ENCODE measurements at places on chromosomes 3 and 15.

DNA sequence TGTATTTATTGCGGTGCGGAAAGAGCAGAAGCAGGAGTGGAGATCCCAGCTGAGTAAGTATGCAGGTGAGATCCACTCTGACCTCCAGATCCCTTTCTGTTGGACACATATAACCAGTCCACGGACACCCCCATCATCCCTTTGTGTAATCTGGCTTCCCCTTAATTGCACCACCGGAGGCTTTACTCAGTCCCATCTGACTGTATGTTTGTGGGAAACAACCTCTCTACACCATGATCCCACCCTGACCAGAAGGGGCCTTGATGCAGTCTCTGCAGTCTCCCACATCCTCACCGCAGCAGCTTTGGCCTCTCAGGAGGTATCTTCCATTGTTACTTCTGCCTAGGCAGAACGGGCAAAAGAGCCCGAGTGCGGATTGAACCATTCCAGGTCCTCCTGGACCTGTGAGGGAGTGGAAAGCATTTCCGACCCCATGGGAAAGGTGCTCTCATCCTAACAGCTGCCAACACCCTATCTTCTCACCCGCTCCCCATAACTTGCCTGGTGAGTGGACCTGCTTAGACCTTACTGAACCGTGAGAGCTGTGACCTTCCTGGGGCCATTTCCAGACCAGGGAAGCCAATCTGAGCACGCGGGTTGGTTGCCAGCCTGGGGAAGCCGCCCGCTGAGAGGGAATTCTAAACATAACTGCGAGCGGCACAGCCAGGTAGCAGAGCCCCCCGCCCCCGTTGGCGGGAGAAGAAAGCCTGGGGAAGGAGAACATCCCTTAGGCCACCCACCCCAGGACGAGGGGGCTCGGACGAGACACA lies 1.1 kb downstream of the SLCO2A1 start:
- DNase-seq, result peak; percentile 51

DNA sequence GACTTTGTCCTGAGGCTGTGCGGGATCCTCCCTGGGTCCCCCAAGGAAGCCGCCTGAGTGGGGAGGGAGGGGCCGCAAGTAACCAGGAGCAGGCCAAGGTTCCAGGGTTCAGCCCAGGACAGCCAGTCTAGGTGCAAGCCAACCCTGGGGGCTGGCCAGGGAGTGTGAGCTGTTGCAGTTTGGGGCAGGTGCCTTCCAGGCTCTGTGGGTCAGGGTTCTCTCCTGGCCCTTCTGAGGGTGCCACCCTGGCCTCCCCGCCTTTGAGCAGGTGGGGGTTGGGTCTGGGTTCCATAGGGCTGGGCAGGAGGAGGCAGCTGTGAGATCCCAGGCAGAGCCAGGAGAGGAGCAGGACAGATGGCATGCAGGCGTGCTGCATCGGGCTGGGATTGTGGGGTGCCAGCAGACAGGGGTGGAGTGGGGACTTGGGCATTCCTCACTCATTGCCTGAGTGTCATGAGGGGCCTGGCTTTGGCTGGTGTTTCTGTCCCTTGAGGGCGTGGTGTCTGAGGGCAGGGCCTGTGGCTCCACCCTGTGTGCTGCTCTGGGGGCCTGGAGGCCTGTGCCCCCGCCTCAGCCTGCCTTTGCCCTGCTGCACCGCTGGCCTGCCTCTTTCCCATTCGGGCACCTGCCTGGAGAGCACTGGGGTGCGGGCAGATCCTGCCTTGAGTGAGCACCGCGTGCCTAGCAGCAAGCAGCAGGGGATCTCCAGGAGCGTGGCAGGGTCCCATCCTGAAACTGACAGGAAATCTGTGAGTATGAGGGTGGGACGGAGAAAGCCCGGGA lies 18.4 kb downstream of the KLF13 start:
- no peak for DNase-seq

GRCh38 chr3:128725547-128726022 lies 398 bp upstream of the RAB7A start:
- DNase-seq, result no peak

- no peak for DNase-seq
Observed at GRCh38 chr15:47273864-47274263, 443.4 kb upstream of the SEMA6D start.

DNA sequence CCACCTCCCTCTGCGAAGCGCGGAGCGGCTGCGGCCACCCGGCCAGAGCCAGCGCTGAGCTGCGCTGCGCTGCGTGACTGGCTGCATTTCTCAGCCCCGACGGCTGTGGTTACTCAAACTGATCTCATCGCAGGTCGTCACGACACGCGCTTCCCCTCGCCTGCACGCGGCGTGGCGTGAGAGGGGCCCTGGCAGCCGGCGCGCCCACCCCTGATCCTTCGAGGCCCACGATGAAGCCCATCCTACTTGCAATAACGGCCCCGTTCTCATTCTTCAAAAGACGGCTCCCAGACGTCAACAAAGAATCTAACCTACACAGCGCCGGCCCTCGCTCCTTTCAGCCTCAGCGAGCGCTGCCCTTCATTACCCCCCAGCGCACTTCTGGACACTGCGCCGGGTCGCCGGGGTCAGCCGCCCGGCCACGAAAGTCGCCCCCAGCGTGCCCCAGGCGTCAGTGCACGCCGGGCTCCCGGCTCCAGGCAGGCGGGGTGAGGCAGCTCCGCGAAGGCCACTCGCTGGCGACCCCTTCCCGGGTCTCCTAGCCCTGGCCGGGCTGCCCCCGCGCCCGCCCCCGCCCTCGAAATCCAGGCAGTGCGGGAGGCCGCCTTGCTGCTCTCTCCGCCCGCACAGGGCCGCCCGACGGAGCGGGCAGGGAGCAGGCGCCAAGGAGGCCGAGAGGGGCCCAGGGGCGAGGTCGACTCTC lies 9.9 kb upstream of the LEKR1 start:
- no peak for DNase-seq

GRCh38 chr3:99925584-99926230 lies 108.0 kb downstream of the CMSS1 start:
- no peak for DNase-seq

DNA sequence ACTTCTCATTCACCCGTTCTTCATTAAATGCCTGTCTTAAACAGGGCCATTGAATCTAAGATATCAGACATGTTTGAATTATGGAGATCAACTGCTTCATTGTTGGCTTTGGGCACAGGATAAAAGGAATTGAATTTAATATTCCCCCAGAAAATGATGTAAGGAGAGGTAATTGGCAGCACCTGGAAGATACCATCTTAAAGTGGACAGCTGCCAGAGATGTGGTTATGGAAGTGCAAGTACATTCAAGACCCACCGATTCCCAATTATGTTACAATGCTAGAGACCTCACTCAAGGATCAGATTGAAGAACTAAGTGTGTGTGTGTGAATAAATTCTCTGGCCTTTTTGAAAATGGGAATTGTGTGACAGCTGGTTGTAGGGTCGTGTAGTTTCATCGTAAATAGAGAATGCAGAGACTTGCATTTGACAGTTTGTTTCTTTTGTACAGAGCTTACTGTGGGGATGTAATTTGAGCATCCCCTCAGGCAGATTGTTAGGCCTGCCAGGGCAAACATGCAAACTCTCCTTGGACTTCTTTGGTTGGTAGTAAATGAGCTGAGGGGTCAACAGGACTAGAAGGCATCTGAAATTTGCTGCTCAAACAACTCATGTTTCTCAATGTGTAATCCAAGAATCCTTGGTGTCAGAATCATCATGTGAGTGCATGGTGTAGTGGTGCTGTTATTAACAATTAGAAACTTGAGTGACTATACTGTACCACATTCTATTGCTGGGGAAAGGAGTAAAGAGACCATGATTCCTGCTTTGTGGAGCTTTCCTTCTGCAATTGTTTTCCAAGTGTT lies 359.2 kb upstream of the THRB start:
- DNase-seq, result no peak

DNA sequence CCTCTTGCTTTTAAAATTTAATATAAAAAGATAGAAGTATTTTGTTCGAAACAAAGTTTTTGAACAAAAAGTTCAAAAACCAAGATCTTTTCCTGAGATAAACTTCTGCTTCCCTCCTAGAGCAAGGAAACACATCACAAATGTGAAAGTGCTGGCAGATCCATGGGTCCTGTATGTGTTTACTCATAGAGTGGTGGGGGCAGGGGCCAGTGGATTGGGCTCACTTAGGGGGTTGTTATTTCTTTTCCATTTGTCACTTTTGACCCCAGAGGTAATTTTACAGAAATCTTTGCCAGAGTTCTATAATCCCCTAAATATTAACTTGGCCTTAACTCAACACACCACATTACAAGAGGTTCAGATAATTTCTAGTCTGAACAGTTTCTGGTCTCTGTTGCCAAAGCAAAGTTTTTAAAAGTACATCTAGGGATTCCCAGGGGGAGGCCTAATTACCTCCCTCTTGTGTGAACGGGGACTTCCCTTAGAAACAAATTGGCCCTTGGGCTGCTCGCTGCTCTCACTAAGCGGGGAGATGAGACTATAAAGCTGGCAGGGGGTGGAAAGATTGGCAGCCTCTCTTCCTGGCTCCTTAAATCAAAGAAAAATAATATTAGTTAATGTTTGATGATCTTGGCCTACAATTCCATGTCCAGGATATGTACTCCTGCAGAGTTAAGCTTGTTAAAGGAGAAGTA lies 66.8 kb upstream of the PTX3 start:
- peak; percentile 36 for DNase-seq

DNA sequence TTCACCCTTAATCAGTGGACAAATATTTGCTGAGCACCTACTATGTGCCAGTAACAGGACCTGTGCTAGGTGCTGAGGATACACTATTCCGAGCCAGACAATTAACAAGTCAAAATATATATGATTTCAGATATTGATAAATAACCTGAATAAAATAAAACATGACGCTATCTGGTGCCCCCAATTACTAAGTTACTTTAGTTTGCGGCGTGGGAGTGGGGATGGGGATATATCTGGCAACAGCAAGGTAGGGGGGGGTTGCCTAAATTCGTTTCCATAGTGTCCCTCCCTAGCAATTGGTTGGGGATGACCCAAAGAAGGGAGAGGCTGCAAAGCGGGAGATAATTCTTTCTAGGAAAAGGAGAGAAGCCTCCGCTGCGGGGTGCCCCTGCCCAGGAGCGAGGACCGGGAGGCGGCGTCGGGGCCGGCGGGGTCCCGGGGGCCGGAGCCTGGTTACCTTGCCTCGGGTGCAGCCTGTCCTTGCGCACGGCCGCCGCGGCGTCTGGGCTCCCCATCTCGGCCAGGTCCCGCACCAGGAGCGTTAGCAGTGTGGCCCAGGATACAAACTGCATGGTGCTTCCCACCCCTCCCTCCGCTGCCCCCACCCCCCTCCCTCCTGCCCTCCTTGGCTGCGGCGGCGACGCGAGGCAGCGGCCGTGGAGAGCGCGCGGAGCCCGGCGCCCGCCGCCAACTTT lies 567 bp downstream of the ADAMTS9 start:
- no peak for DNase-seq

- no peak for DNase-seq
Observed at GRCh38 chr3:134696155-134696554, 45.3 kb upstream of the KY start.

- no peak for DNase-seq
Observed at GRCh38 chr15:76480267-76480666, 143.7 kb downstream of the ISL2 start.

GRCh38 chr3:141191097-141191749 lies 40.4 kb upstream of the PXYLP1 start:
- no peak for DNase-seq

DNA sequence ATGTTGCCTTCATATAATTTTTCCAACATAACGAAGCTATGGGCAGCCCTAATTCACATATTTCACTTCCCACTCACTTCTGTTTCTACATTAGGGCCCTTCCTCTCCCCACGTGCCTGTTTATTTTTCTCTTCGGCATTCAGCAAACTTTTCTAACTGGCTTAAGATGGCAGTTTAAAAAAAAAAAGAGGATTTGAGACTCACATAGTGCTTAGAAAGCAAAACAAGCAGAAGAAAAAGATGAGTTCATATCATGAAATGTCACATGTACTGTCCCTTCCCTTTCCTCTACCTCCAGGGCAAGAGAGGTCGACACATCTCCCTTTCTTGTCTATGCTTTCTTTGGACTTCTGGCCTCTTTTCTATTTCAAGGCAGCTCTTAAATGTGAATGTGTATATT lies 30.6 kb downstream of the SLC49A4 start:
- no peak for DNase-seq

GRCh38 chr3:11847607-11848006 lies 922 bp upstream of the TAMM41 start:
- peak; percentile 11 for DNase-seq

DNA sequence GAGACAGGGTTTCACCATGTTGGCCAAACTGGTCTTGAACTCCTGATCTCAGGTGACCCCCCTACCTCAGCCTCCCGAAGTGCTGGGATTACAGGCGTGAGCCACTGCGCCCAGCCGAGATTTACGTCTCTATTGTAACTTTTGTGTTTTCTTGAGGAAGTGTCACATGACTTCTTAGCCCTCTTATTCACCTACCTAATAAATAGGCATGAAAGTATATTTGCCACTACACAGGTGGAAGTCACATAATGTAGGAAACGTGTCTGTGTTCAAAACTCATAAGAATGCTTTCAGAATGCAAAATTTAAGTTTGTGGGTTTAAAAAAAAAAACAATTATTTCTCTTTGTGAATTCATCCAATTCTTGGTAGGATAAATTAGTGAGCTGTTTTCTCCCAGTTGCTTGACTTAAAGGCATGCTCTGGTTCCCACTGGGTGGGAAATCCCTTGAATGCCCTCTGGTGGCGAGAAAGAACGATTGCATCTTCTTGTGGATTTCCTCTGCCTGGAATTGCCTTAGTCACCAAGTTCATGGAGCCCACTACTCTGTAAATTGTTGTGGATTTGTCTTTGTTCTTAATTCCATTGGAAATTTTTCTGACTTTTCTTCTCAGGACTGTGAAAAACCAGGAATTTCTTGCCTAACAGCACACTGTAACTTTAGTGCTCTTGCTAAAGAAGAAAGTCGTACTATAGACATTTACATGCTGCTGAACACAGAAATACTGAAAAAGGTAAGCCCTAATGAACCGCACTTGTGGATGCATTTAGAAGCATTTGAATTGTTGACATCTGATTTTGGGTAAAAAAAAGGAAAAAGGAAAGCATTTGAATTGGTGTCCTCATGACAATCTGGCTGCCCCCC lies 82.2 kb upstream of the CTDSPL start:
- peak; percentile 91 for DNase-seq

- DNase-seq, result no peak
Observed at GRCh38 chr3:129665024-129665768, 58.7 kb upstream of the PLXND1 start.

DNA sequence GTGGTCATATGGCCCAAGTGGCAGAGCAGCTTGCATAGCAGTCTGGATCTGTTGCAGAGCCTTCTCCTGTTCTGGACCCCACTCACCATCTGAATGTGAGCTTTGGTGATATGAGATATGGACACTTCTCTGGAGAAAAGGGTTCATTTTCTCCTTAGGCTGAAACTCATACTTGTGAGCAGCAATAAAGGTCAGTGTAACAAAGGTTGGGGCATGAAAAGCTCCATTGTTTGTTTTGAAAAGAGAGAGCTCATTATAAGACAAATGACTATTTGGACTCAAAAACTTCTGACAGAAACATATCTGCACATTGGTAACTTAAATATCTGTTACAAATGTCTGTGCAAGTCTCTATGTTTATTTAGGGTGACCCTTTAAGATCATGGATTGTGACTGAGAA lies 517.3 kb downstream of the MFSD1 start:
- DNase-seq, result no peak

GRCh38 chr3:194587438-194587931 lies 45.7 kb downstream of the TMEM44 start:
- DNase-seq, result no peak

GRCh38 chr15:70866982-70867641 lies 13.2 kb upstream of the LARP6 start:
- DNase-seq, result no peak
